ENCODE measurements at places on chromosomes 5 and 9. TPM values are rescaled to one million over a fixed set of nuclear protein-coding genes. Genes with fewer than 3 reads are reported as not detected.
A peak's percentile ranks its signal among the peaks of the same experiment; 100 is the strongest.

OLFM1 gene
- total RNA-seq = not detected

DNA sequence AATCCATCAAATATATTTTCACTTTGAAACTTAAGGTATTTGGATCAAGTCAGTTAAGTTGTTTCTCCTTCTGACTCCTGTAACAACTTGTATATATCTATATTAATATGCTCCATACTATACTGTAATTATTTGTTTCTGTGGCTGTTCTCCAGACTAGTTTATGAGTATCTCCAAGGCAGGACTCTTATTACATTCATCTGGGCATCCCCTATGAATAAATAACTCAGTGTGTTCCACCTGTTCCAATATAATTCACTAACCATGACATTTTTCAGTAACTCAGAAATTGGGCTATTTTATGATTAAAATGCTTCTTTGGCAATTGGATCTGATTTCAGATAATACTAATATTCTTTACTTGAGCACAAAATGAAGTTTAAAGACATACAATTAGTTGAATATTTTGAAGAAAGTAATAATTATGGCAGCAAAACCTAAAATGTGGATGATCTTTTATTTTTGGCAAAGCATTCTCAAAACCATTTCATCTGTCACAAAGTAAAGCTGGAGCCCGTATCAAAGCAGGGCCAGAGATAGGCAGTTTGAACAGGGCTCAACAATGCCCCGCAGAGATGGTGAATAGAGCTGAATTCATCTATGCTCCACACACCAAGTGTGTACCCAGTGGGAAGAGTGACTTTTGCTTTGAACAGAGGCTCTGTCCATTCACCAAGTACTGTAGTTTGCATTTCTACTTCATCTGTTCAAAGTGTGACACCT, 314.3 kb downstream of the PDE4D start:
- no peak for DNase-seq

DNA sequence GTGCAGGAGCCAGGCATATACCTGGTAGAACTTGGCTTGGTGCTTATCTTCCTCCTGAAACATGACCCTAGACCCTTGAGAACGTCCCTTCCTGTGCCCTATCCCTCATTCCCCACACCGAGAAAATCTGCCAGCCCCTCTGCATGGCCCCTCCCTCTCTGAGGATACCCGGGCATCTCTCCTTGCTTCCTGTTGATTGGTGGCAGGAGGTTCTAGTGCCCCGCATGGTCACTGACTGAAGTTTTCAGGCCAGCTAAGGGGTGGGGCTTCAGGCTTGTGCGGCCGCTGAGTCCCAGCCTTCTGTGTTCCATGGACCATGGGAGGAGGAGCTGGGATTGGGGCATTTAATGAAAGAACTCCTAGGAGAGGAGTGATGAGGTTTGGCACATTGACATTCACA, 22.8 kb downstream of the IGIP start:
- DNase-seq = no peak

DNA sequence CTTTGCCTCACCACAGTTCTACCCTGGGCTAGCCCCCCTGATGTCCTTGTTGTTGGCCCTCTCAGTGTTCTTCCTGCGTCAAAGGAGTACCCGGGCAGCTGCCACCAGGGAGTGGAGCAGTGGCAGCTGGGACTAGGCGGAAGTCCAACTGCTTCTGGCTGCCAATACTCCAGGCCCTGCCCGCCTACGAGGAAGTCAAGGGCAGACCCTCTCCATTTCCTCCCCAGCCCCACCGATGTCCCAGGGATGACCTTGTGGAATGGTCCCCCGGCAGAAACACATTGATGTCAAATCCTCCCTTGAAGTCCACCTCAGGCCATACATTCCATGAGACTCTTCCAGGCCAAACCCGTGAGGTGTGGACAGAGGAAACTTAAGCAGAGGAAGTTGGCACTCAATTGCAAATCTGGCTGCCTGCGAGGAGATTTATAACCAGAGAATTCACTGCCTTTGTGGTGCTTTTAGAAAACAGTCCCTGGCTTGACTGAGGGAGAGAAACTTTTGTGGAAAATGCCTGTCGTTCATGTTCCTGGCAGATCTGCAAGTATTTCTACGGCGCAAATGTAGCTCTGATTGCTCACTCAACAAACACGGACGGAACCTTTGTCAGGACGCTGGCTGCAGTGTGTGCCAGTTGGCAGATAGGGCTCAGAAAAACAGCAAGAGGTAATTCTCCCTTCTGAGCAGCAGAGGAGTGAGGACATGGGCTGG, 339.7 kb downstream of the RAB3C start:
- peak; percentile 58 for DNase-seq

BAAT gene
- 0.07 TPM for total RNA-seq

GRCh38 chr5:71460693-71461092, 5.2 kb downstream of the BDP1 start:
- DNase-seq = no peak

GRCh38 chr9:23603311-23603710, 222.7 kb downstream of the ELAVL2 start:
- DNase-seq = no peak

DNA sequence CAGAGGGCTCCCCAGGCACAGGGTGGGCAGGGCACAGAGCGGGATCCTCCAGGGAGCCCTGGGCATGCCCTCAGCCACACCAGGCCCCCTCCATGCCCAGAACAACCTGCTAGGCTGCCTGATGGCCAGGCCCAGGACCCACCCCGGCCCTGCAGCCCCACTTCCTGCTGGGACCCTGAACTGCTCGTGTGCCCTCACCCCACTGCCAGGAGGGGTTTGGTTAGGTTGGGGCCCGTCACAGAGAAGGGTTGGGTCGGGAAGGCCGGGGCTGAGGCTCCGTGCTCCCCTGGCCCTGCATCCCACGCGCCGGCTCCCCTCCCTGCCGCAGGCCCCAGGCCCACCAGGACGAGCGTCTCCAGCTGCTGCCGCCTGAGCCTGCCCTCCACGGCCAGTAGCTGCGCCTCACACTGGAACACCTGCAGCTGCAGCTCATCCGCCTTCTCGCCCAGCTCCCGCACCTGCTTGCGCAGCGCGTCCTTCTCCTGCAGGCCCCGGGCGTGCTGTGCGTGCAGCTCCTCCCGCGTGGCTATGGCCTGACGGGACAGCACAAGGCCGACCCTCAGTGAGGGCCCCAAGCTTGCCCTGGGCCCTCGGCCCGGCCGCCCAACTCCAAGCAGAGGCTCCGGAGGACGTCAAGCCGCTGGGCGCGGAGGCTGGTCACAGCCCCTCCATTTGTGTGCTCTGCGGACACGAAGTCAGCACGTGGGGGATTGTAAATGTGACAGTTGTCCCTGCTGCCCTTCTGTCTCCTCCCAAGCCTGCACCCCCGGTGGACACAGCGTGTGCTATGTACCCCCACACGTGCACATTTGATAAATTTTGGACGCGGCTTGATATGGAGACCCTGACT, 4.0 kb upstream of the DNLZ start:
- no peak for DNase-seq

- DNase-seq = no peak
Measured at GRCh38 chr9:128913995-128914772, 6.6 kb upstream of the PHYHD1 start.

DNA sequence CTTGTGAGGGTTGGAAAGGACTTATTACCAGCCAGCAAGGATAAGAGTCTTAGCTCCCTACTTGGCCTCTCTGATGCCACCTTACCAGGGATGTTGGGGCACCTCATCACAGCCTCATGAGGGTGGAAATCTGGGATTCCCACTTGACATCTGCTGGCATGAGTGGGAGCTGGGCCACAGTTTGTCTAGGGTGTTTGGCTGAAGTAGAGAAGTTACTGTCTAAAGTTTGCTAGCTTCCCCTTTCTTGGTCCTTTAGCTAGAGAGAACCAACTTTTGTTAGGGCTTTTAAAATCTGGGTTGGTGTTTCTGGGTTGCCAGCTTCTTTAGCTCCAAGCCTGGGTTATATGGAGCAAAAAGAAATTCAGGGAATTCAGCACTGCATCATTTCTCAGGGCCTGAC, 57.5 kb upstream of the GNA14 start:
- no peak for DNase-seq

DNA sequence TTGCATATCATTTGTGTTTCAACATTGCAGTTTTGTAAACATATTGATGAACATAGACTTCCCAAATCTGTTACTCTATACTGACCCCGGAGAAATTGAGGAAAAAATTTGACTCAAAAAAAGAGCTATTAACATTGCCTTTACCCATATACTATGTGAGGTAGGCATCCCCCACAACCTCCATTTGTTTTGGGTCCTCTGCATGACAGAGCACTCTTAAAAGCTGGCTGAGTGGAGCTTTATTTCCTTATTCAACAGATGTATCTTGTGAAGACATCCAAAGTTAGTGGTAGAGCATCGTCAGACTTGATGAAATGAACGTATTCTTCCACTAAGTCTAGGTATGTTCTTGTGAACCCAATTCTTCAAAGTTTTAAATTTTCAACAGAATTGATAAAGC, 310.5 kb downstream of the CDH9 start:
- no peak for DNase-seq

DNA sequence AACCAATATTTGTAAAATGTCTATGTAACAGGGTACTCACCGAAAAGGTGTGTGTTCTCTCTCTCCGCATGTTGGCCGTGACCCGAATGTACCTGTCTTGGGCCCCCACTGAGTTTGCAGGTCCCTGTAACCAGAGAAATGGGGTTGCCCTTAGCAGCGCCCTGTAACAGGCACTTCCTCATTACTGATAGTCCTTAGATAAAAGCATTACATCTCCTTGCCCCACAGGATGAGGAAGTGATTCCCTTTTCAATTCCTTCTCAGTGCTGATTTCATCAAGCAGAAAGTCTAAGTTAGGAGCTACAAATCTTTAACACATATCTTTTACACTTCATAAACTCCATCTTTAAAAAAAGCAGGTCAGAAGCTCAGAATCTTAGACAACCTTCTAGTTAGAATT, 15.2 kb upstream of the HMHB1 start:
- DNase-seq = no peak

RANBP3L gene
- not detected for total RNA-seq

SHOC1 gene
- total RNA-seq = not detected

GRCh38 chr5:95858023-95858461, 35.5 kb upstream of the GLRX start:
- no peak for DNase-seq

DNA sequence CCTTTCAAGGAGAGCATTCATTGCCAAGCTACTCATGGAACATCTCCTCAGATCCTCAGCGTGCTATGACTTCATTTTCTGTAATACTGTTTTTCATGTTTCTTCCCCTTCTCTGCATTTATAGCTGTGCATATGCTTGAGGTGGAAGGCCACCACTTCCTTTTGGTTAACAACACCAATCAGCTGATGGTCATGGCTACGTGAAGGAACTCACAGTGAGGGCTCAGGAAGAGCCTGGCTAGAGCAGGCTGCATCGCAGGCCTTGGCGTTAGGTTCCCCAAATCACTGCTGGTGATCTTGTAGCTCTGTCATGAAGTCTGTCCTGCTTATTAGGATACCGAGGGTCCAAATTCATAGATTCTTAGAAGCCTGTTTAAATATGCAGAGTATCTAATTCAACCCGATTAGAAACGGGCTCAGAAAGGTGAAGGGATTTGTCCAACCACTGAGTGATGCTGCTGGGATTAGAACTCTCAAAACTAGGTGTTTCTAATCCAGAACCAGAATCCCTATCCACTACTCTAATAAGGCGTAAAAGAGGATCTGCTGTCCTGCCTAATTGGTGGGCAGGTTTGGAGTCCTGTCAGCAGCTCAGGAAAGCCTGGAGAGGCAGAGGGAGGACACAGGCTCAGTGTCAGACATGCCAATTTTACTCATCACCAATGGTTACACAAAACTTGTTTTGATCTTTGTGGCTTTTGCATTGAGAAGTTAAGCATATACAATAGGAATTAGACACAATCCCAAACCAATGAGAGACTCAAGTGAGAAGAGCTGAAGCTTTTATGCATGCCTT, 7.5 kb downstream of the SYK start:
- DNase-seq = no peak

- no peak for DNase-seq
Measured at GRCh38 chr5:20113031-20113715, 125.2 kb upstream of the CDH18 start.

DNA sequence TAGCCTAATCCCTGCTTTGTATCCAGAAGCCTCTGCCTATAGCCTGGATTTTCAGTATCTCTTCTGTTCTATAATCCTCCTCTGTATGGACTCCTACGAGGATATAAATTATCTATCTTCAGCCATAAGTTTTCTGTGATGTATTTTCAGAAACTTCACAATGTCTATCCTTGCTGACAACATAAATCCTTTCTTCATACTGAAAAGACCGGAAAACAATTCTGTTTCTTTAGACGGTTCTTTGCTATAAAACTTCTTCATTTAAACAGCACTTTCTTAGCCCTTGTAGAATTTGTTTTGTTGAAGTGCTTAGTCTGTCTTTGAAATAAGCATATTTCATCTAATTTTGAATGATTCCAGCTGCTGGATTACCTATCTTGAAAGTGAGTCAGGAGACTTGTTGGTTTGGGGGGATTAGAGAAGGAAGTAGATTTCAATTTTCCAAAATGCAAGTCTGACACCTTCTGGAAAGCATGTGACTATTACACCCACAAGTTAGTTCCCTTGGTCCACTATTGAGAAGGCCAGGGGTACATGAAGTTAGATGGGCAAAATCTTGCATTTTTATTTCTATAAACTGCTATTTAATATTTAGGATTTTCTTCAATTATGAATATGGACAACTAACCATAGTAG, 96.3 kb upstream of the RANBP3L start:
- DNase-seq = peak; percentile 49

- no peak for DNase-seq
Measured at GRCh38 chr5:95934207-95934804, 27.3 kb downstream of the ELL2 start.

TEK gene
- not detected for total RNA-seq

- peak; percentile 86 for DNase-seq
Measured at GRCh38 chr5:140311011-140311467, 8.1 kb upstream of the PFDN1 start.

- peak; percentile 95 for DNase-seq
Measured at GRCh38 chr5:36928947-36929346, 52.4 kb downstream of the NIPBL start.

- no peak for DNase-seq
Measured at GRCh38 chr9:29613773-29614172, 2040.5 kb upstream of the C9orf72 start.

DNA sequence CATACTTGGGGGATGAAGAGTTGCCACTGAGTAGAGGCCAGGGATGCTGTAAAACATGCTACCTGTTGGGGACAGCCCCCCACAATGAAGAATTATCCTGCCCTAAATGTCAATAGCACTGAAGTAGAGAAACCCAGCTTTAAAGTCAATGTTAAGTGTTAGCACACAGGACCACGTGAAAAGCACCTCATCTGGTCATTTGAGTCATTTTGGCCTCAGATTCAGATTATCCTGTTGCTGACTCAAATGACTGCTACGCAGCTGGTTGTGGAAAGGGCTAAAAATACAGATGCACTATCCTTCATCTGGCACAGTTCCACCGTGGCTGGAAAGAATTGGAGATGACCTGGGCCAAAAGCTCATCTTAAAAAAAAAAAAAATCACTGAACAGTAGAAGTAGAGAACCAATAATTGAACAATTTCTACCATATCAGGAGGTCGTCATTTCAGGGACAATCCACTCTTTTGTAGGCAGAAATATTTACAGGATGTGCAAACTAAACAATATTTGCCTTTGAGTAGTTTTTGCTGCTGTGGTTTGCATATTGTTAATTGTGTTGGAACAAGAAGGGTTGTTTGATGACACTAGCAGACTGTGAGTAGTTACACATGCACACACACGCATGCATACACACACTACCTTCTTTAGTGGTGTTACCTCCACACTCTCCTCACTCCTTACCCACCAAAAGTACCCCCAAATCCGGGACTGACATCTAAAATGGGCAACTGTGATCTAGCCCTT, 195.3 kb upstream of the KLF9 start:
- peak; percentile 18 for DNase-seq

GRCh38 chr9:72257814-72258213, 107.2 kb downstream of the ZFAND5 start:
- peak; percentile 54 for DNase-seq

- no peak for DNase-seq
Measured at GRCh38 chr9:71037521-71037920, 83.9 kb downstream of the TRPM3 start.

Measured in PC-3 (cell line).